CD14-positive monocyte (primary cell): ENCODE measurements at places on chromosomes 2 and 18.

- H3K36me3 ChIP-seq, result no peaks in the 10 kb centered on the region
- no peak overlapping the region for H3K27ac ChIP-seq
- H3K4me3 ChIP-seq, result no peak overlapping the region
- H3K4me1 ChIP-seq, result peaks cover 13% of the 10 kb centered on the region
- H3K27me3 ChIP-seq, result peaks cover 53% of the 10 kb centered on the region
- no peak for DNase-seq
Measured at GRCh38 chr2:25129901-25130520, 38.4 kb downstream of the POMC start.

GRCh38 chr2:220460257-220460985 lies 833.0 kb downstream of the SLC4A3 start:
- H3K4me1 ChIP-seq, result no peaks in the 10 kb centered on the region
- no peak for DNase-seq
- H3K36me3 ChIP-seq, result no peaks in the 10 kb centered on the region
- H3K27ac ChIP-seq, result no peak overlapping the region
- no peak overlapping the region for H3K4me3 ChIP-seq

GRCh38 chr2:223548194-223548593 lies 54.0 kb downstream of the SCG2 start:
- H3K27ac ChIP-seq, result no peak overlapping the region
- H3K4me1 ChIP-seq, result no peaks in the 10 kb centered on the region
- no peaks in the 10 kb centered on the region for H3K36me3 ChIP-seq

DNA sequence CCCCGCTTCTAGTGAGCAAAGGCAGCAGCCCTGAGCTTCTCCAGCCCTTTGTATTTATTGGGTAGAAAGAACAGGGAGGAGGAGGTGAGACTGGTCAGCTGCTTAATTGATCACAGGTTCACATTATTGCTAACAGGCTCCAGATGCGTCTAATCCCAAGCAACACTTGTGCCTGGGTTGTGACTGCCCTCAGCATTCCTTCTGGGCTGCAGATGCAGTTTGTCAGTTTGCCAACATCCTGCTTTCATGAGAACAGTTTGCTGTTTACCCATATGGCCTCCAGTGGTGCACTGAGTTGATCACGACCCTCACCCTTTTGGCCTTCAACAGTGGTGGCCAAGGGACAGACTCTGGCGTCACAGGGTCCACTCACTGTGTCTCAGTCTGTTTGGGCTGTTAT lies 159.5 kb upstream of the ZNF516 start:
- H3K27ac ChIP-seq, result no peak overlapping the region
- H3K36me3 ChIP-seq, result no peaks in the 10 kb centered on the region
- no peak overlapping the region for H3K4me3 ChIP-seq
- peaks cover 18% of the 10 kb centered on the region for H3K27me3 ChIP-seq

- H3K4me3 ChIP-seq, result no peak overlapping the region
- no peaks in the 10 kb centered on the region for H3K4me1 ChIP-seq
- DNase-seq, result no peak
Measured at GRCh38 chr18:30150586-30151250, 891.8 kb downstream of the DSC3 start.

- no peak overlapping the region for H3K4me3 ChIP-seq
- no peak for DNase-seq
- H3K27ac ChIP-seq, result no peak overlapping the region
- peaks cover 18% of the 10 kb centered on the region for H3K36me3 ChIP-seq
- H3K27me3 ChIP-seq, result no peaks in the 10 kb centered on the region
- no peaks in the 10 kb centered on the region for H3K4me1 ChIP-seq
Measured at GRCh38 chr2:88615822-88616221, 11.4 kb downstream of the EIF2AK3 start.

- DNase-seq, result no peak
- peaks cover 18% of the 10 kb centered on the region for H3K27me3 ChIP-seq
- H3K36me3 ChIP-seq, result no peaks in the 10 kb centered on the region
- H3K4me3 ChIP-seq, result no peak overlapping the region
- peaks cover 25% of the 10 kb centered on the region for H3K4me1 ChIP-seq
Measured at GRCh38 chr18:26544451-26544850, 3.9 kb downstream of the KCTD1 start.
